ENCODE measurements at places on chromosomes 2 and 18.

- DNase-seq = no peak
These were observed 59.3 kb upstream of the MYO3B start for GRCh38 chr2:170118641-170119040.

DNA sequence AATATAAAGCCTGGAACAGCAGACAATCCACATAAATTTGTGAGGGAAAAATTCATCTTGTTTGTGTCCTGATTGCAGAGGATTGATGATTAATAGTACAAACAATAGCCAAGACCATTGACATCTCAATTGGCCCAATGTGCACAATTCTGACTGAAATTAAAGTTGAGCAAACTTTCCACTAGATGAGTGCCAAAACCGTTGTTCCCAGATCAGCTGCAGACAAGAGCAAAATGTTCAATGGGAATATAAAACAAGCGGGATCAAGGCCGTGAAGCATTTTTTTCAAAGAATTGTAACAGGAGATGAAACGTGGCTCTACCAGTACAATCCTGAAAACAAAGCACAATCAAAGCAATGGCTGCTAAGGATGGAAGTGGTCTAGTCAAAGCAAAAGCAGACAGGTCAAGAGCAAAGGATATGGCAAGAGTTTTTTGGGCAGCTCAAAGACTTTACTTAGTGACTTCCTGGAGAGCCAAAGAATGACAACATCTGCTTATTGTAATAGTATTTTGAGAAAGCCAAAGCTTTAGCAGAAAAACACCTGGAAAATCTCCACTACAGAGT lies 55.9 kb upstream of the KIF5C start:
- DNase-seq = no peak

DNA sequence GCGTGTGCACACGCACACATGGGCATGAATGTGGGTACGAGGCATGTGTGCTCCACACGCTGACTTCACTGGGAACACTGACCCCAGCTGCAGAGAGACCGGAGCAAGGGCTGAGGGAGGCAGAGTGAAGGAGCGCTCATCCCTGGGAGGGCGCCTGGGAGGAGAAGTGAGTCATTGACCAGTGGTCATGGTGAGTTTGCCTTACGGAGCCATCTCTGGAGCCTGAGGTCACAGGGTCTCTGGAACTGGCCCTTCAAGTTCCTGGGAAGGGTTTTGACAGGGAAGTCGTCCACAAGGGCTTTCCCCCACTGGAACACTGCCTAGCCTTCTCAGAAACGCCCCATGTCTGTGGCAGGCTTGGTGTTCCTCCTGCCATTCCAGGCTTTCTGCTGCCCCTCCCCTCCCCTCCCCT lies 14.3 kb upstream of the TMEM185B start:
- DNase-seq = peak; percentile 88

DNA sequence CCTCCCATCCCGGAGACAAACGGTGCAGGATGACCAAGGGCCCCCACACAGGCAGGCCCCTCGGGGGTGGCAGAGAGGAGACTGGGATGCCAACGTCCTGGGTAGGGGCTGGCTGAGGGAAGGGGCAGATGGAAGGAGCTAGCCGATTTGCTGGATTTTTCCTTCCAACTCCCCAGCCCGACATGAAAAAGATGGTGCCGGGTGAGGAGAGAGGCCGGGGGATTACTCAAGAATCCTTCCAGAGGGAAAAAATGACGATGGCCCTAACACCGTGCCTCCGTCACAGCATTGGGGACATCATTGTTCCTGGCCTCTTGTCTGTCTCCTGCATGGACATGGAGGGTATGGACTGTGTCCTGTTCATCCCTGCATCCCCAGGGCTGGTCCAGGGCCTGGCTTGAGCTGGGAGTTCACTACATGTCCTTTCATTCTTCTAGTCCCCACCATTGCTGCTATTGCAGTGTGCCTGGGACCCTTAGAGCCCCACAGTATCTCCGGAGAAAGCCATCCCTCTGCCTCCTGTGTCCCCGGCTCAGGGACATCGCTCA lies 217.7 kb downstream of the TNS1 start:
- no peak for DNase-seq

GRCh38 chr2:190159453-190159852 lies 96.9 kb upstream of the MSTN start:
- no peak for DNase-seq

DNA sequence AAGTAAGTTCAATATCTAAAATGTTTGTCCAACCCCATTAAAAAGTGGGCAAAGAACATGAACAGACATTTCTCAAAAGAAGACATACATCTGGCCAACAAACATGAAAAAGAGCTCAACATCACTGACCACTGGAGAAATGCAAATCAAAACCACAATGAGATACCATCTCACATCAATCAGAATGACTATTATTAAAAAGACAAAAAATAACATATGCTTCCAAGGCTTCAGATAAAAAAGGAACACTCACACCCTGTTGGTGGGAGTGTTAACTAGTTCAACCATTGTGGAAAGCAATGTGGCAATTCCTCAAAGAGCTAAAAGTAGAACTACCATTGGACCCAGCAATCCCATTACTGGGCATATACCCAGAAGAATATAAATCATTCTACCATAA lies 931.1 kb downstream of the LRP1B start:
- no peak for DNase-seq

GRCh38 chr2:173823543-173823939 lies 141.6 kb downstream of the SP3 start:
- DNase-seq = no peak

GRCh38 chr2:18356676-18357075 lies 203.8 kb downstream of the RDH14 start:
- peak; percentile 70 for DNase-seq

DNA sequence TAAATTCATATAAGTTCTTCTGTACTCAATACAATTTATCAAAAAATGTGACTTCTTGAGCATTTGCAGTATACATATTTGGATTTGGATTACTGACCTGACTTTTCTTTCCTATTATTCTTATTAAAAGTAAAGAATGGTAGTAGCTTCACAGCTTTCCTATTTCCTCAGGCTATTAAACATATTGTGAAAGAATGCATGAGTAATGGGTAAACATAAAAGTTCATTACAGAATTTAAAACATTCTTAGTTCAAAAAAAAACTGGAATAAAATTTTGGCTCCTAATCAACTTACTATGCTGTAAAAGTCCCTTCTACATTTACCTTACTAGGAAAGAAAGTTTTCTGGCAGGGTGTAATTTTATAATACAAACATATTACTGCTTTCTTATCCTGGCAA lies 27.3 kb upstream of the C2orf66 start:
- no peak for DNase-seq

GRCh38 chr18:55380589-55380988 lies 207.4 kb downstream of the TCF4 start:
- no peak for DNase-seq

DNA sequence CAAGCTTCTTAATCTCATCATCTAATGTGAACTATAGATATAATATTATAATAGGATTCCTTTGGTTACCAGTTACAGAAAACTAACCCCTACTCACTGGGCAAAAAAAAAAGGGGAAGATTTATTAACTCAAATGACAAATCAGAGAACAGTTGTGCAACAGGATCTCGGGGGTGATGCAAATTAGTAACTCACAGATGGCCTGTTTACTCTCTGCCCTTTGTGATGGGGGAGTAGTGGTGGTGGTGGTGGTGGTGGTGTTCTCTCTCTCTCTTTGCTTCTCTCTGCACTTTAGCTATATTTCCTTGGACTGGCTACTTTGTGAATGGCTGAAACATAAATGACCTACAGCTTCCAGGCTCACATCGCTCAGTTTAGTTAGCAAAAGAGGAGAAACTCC lies 59.0 kb downstream of the TMEM247 start:
- DNase-seq = no peak

DNA sequence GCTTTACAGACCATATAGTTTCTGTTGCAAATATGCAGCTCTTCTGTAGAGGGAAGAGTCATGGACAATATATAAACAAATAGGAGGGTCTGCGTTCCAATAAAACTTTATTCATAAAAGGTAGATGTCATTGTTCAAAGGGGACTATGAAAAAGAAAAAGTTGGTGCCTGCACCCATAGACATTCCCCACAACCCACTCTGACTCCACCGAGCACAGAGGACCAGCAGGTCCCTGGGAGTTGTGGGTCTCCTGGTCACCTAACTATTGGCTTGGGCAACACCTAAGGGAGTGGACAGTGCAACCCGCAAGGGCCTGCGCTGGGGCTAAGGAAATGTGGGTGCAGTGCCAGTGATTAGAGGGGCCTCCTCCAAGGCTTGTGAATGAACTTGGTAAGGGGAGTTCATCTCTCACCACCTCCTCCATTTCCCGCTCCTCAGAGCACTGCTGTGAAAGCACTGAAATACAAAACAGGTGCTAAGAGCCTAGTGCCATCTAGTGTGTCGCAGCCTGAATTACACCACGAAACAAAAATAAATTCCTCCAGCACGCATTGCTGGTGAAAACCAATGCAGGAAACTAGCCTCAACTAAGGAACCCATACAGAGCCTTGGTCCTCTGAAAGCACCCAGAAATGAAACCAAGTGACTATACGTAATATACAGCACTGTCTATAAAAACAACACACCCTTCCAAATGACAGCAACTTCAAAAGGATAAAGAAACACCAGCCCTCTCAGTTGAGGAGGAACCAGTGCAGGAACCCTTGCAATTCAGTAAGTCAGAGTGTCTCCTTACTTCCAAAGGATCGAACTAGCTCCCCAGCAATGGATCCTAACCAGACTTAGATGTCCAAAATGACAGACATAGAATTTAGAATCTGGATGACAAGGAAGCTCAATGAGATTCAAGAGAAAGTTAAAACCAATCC lies 166.6 kb downstream of the RNF144A start:
- DNase-seq = peak; percentile 60

DNA sequence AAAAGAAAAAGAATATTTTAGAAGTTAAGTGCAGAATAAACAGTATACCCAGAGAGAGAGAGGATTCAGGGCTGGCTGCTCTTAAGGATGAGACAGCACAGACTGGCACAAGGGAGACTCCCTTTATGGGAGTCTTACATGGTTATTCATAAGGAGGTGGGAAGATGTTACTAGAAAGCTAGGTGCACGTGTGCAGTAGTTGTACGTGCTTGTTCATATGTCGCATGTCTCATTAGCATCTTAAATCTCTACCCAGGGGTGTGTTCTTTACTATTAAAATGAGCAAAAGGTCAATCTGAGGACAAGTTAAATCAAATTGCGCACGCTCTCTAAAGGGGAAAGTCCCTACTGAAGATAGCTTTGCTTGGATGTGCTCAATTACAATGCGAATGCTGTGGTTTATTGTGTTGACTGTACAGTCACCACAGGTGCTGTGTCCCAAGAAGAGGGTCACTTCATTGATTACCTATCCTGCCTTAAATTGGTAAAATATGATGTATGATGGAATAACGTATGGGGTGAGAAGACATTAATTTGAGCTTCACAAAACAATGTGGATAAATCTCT lies 368.0 kb upstream of the SPHKAP start:
- no peak for DNase-seq

Data from HT1080 (cell line).